ENCODE measurements at places on chromosomes 4 and X.

GRCh38 chr4:77662396-77662795, 56.8 kb downstream of the CXCL13 start:
- DNase-seq = peak; percentile 24

GRCh38 chr4:3317656-3318211, 24.9 kb downstream of the RGS12 start:
- DNase-seq = no peak

GRCh38 chr4:119231491-119231890, 19.0 kb downstream of the USP53 start:
- DNase-seq = no peak

GRCh38 chr4:108166038-108166437, 2.7 kb downstream of the LEF1 start:
- no peak for DNase-seq

DNA sequence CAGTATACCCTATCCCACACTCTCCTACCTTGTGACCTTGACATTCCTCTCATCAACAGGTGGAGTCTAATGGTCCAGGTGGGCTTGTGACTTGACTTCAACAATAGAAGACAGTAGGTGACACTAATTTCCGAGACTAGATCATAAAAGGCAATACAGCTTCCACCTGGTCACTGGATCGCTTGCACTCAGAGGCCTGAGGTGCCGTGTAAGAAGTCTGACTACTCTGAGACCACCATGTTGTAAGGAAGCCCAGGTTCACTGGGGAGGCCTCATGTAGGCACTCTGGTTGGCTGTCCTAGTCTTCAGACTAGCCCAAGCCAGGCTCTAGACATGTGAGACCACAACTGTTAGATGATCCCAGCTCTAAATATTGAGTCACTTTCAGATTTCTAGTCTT, 370.4 kb downstream of the MID1IP1 start:
- DNase-seq = no peak

DNA sequence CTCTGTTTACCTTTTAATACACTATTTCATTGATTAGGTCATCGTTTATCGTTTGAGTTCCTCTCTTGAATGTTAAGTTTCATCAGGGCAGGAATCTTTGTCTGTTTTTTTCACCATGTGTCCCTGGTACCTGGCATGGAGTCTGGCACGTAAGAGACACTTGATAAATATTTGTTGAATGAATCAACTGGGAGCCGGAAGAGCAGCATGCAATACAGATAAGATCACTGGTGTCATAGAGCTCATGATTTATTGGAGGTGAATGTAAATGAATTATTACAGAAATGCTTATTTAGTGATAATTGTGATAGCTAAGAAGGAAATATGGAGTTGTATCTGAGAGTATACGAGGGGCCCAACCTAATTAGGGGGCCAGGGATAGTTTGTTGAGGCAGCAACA, 62.8 kb downstream of the UCHL1 start:
- peak; percentile 65 for DNase-seq

- DNase-seq = no peak
Measured at GRCh38 chr4:173182403-173182802, 13.8 kb downstream of the GALNT7 start.

- no peak for DNase-seq
Measured at GRCh38 chr4:107744532-107744931, 24.5 kb upstream of the PAPSS1 start.

- DNase-seq = no peak
Measured at GRCh38 chrX:13827298-13828090, 10.6 kb upstream of the GPM6B start.

GRCh38 chrX:39161611-39162255, 360.5 kb downstream of the MID1IP1 start:
- no peak for DNase-seq

- no peak for DNase-seq
Measured at GRCh38 chrX:49066690-49067089, 7.1 kb downstream of the PRAF2 start.

DNA sequence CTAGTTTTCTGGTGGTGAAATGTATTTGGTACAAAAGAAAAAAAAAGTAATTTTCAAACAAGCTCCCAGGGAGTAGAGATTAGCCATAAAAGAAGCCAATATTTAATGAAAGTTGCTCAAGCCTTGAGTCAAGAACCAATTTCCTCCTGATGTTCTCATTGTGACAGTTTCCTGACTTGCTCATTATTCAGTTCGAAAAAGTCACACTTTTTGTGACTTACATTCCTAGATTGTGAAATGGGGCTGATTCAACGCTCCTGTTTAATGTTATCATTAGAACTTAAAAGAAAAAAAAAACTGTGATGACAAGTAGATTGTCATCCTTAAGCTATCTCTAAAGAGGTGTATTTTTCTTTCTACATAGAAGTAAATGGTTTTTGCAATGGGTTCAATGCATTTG, 122.6 kb upstream of the BMPR1B start:
- no peak for DNase-seq

DNA sequence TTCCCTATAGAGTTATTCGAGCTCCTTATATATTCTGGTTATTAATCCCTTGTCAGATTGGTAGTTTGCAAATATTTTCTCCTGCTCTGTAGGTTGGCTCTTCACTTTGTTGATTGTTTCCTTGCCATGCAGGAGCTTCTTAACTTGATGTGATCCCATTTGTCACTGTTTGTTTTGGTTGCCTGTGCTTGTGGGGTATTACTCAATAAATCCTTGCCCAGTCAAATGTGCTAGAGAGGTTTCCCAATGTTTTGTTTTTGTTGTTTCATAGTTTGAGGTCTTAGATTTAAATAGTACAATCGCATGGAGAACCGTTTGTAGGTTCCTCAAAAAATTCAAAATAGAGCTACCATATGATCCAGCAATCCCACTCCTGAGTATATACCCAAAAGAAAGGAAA, 2.3 kb upstream of the SYTL5 start:
- DNase-seq = no peak

- no peak for DNase-seq
Measured at GRCh38 chr4:152460488-152460887, 75.4 kb downstream of the FBXW7 start.

DNA sequence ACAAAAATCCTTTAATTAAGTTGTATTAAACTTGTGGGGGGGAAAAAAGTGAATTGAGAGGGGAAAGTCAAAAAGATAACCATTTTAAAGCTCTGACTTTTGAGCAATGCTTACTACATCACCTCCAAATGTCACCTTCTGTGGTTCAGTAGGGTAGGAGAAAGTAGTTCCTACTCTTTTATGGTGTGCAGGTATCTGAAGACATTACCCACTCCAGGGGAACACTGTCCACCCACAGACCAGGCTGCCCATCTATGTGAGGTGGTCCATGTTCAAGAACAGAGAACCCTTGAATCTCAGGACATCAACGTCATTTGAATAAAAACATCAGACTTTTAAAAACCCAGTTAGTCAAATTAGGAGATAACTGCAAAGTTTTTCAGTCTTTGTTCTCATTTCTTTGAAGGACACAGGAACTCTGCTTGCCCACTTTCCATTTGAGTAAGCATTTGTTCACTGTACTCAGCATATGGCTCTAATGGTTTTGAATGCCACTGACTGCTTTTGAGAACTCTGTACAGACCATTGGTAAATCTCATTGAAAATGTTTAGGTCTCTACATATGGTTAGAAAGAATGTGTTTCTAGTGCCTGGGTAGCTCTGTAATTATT, 18.4 kb downstream of the NMU start:
- no peak for DNase-seq

- peak; percentile 0 for DNase-seq
Measured at GRCh38 chrX:15497865-15498264, 2.7 kb upstream of the BMX start.

DNA sequence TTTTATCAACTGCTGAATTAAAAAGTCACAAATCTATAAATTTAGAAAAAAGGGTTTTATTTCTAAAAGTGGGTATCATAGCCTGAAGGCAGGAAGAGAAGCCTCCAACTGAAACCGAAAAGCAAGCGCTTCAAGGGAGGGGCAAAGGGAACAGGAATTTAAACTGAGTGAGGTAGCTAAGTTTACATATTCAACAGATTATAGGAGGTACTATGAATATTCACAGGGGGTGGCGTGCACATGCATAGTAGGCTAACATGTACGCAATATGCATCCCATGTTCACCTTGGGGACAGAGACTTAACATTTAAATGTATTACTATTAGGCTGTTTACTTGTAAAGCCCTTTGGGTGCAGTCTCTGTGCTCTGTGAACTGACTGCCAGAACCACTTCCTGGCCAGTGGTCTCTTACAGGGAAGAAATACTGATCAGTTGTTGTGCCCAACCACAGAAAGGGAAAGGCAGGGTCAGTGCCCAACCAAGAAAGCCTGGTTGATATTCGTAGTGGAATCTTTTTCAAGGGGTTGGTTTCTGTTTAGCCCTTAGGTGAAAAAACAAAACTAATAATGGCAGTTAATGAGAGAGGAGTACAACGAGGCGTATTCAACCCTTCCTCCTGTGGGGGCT, 168.7 kb upstream of the GALNTL6 start:
- DNase-seq = no peak

GRCh38 chr4:142150483-142150882, 514.1 kb downstream of the IL15 start:
- DNase-seq = no peak

DNA sequence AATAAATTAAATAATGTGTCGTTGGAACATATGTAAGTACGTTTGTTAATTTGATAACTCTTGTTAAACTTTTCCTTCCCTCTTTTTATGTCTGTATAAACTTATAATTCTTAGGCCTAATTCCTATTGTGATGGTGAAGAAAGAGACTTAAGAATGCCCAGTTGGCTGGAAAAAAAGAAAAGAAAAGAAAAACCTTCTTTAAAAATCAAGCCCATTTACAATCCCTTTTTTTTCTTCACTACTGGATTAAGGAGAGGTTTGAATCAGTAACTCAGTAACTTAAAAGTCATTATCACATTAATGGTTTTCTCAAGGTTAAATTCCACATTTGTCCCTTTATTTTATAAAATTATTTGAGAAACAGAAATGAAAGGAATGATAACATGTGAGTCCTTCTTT, 253.3 kb upstream of the MAGEB2 start:
- DNase-seq = no peak

DNA sequence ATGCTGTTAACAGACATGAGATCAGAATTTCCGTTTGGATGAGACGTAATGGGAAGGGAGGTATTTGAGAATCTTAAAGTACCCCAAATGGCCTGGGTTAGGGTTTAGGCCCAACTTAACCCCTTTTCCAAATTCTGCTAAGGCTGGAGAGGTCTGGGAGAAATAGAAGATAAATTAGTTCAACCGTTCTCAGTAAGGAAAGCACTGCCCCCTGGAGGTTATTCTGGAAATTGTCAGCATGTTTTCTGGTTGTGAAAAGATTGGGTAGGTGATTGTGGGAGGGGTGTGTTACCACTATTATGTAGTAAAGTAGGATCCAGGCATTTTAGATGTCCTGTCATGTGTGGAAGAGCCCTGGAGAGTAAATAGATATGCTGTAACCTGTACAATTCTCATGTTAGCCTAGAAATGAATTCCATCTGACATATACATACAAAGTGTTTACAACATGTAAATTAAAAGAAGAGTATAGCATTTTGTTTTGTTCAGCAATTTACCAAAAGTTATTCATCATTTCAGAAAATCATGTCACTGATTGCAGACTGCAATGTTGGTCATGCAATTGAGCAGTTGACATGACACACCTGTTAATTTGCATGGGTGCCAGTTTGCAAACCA, 26.8 kb upstream of the GRXCR1 start:
- peak; percentile 52 for DNase-seq

DNA sequence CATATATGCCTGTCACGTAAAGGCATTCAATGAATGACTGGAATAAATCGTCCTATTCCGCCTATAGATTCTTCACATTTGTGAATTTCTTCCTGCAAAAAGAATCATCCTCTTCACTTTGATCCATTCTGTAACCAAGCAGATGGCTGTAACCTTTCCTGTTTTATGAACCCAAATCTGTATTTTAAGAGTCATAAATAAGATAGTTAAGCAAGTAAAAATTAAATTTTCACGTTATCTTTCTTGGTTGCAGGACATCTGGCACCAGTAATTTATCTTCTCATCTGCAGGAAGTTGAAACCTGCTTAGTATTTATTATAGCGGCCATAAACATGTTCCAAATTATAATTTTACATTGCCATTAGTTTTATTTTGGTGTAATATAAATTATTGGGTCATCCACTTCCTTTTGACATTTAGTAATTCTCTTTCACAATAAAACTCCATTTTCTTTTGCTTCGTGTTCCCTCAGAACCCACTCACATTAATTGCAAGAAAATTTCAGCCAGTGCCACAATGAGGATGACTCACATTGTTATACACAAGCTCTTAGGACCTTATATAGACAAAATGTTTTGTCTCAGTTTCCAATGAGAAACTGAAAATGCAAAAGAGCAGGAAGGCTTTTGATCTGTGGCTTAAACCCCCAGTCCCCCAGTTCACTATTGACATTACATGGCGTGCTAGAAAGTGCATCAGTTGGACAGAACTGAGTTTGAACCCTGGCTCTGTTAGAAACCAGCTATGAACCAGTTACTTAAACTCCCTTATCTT, 51.1 kb downstream of the TMEM156 start:
- no peak for DNase-seq

DNA sequence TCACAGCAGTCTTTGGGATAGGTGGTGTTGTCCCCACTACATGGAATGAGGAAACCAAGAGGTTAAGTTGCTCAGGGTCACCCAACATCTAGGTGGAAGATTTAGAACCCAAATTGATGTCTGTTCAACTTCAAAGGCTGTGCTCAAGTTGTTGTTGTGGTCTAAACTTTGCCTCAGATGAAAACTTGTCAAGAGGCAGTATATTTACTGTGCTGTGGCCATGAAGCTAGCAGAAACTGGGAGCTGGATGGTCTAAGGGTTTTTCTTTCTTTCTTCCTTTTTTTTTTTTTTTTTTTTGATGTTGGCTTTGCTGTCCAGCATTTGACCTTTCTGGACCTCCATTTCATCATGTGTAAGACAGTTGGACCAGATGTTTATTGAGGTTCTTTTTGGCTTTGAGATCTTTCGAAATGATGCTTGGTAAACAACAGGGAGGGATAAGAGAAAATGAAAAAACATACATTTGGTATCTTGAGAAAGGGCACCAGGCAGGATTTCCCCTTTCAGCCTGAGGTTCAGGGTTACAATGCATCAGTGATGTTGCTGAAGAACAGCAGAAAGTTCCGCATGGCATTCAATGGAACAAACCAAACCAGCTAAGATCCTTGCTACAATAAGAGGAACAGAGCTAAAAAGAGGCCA, 166.2 kb upstream of the RPS6KA3 start:
- DNase-seq = no peak

DNA sequence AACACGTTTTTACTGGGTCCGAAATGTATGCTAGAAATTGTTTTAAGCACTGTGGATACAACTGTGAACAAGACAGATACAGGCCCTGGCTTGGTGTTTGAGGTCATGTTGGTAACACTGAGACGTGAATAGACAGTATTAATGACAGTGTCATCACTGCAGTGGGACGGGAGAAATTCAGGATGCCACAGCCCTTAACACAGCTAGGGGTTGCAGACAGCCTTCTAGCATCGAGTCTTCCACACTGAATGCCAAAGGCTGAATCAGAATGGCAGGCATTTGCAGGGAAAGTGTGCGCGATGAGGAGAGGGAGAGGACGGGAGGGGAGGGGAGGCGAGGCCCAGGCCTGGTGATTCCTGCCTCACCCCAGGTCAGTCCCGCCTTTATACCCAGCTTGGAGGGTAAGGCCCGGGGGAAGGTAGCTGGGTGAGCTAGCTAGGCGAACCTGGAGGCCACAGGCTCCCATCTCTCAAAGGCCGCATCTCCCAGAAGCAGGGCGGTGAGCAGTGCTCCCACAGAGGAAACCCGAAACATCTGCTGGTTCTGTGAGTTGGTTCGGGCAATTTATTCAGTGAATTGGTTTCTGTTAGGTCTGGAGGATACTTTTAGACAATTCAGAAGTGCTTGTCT, 44.1 kb upstream of the CLDN24 start:
- no peak for DNase-seq

All from NCI-H774 (cell line).